Stimulated activated CD4-positive, alpha-beta T cell treated with anti-CD3 and anti-CD28 coated beads, Interleukin-1b, Interleukin-23, amount 100 ng/mL, for 24 hours (primary cell): ENCODE measurements at places on chromosomes 6 and 20.
A peak's percentile ranks its signal among the peaks of the same experiment; 100 is the strongest.

DNA sequence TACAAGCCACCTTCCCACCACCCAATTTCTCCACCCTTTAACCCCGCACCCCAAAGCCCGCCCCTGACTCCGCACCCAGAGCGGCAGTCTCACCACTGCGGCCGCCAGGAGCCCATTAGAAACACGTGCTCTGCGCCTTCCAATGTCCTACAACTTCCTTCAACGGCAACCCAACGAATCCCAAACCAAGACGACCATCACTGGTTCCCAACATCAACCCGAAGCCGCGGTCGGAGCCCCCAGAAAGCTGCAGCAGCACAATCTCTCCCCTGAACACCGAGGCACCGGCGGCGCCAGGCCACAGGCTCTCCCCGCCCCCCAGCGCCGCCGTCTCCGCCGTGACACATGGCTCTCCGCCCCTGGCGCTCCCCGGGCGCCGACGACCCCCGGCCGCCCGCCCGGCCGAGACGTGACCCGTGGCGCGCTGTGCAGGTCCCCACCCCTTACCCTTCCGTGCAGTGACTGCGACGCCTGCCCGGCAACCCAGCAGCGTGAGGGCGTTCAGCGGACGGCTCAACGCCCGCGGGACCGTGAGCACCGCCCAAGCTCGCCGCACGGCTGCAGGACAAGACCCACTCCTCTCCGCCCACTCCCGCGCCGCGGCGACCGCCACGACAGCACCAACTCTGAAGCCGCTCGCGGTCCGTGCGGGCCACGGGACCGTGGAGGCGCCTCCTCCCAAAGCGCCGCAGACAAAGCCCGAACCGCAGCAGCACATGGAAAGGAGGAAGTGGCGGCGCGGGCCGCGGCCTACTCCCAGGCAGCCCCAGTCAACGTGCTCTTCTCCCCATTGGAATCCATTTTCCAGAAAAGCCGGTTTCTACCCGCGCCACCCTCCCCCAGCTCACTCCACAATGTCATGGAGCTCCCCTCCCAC lies 551 bp downstream of the SYNCRIP start:
- peak; percentile 33 for DNase-seq

DNA sequence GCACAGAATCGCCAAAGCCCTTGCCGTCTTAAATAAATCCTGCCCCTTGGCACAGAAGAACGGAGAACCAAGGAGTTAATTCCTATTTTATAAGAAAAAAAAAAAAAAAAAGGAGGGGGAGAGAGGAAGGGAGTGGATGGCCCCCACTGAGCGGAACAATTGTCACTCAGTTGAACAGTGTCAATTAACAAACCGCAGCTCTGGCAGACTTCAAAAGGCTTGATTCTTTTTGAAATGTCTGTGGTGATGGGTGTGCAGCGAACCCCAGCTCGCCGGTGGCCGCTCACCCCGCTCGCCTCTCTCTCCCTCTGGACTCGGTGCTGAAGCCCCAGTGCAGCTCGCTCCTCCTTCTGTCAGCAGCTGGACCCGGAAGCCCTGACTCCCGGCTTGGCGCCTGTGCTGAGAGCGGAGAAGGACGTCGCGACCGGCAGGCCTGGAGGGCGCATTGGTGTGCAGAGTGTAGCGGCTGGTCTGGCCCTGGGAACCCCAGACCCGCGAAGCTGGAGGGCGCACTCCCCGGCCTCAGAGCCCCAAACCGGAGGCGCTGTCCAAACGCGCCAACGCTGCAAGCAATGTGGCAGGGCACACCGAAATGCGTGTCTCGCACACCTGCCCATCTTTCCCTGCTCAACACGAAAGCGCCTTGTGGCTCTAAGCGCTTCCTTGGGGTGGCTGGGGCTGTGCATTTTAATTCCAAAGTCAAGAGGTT lies 3.4 kb downstream of the LINC00237 start:
- no peak for DNase-seq

DNA sequence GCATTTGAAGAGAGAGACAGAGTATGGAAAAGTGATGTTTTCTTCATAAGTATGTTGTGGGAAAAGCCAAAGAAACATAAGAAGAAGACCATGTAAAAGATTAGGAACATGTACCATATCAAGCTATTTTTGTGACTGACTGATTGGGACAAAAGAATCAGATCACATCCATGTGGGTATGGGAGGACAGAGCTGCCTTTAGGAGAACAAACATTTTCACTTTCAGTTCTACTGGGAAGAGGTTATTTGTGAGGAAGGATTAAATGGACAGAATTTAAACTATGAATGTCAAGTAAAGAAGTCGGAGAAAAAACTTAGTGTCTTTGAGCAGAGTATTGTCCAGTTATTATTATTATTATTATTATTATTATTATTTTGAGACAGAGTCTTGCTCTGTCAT lies 124.4 kb upstream of the HCRTR2 start:
- DNase-seq, result no peak

GRCh38 chr6:168093071-168093505 lies 14.1 kb upstream of the FRMD1 start:
- DNase-seq, result no peak

- no peak for DNase-seq
Measured at GRCh38 chr20:2845607-2846006, 5.1 kb downstream of the VPS16 start.

- DNase-seq, result no peak
Measured at GRCh38 chr20:52129611-52130010, 62.0 kb downstream of the ZFP64 start.

GRCh38 chr20:568097-568652 lies 24.6 kb upstream of the CSNK2A1 start:
- DNase-seq, result no peak

DNA sequence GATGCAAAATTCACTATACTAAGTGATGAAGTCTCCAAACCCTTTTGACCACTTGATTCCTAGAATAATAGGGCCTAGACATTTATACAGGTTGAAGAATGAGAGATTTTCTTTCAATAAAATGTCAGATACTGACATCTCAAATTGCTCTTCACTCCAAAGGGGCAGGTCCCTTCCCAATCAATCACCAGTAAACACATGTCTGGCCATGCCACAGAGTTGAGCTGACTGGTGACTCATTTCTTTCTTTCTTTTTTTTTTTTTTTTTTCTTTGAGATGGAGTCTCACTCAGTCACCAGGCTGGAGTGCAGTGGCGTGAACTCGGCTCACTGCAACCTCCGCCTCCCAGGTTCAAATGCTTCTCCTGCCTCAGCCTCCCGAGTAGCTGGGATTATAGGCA lies 388.6 kb upstream of the BTBD3 start:
- DNase-seq, result no peak

- DNase-seq, result peak; percentile 36
Measured at GRCh38 chr20:38221119-38221589, 39.4 kb downstream of the KIAA1755 start.

GRCh38 chr6:150267686-150268561 lies 100.9 kb upstream of the IYD start:
- DNase-seq, result no peak

DNA sequence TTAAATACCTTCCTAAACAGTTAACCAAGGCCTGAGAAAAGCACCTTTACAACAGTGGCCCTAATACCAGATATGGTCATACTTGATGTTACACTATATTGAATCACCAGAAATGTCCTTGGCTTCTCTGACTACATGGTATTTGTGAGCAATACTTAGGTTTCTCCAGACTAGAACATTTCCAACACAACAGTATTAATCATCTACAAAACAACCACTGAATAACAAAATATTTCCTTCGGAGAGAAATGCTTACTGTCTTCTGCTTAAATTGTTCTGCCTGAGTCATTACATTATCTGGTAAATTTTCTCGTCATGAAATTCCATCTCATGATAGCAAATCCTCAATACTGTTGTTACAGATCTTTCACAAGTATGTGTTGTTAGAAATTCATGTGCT lies 252.9 kb upstream of the RUNX2 start:
- DNase-seq, result no peak

DNA sequence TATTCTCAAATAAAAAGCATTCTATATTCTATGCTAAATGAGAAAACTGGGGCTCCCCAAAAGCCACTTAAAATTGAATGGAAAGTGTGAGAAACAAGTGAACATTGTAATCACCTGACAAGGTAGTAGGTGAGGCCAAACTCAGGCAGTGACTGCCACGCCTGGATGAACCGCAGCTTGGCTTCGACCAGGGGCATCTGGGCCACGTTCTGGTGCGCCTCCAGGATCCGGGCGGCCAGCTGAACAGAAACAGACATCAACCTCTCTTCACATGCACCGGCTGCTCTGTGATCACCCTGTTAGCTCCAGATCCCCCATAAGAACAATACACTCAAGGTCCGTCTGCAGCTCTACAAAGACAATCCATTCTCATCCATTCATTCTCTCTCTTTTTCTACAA lies 30.1 kb upstream of the LRRN4 start:
- no peak for DNase-seq

GRCh38 chr20:61458146-61458746 lies 206.2 kb downstream of the CDH4 start:
- no peak for DNase-seq

DNA sequence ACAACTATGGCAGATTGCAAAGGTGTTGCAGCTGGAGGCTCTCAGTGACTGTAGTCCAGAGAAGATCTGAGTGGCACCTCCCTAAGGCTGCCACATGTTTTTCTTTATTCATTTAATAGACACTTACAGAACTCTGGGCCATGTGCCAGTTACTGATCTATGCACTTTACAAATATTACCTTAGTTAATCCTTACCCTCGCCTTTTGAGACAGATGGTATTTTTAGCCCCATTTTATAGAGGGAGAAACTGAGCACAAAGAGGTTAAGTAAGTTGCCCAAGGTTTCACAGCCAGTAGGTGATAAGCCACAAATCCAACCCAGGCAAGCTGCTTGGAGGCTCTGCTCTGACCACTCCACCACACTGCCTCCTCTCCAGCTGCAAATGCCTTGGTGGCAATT lies 6.5 kb upstream of the SCRT2 start:
- DNase-seq, result no peak

DNA sequence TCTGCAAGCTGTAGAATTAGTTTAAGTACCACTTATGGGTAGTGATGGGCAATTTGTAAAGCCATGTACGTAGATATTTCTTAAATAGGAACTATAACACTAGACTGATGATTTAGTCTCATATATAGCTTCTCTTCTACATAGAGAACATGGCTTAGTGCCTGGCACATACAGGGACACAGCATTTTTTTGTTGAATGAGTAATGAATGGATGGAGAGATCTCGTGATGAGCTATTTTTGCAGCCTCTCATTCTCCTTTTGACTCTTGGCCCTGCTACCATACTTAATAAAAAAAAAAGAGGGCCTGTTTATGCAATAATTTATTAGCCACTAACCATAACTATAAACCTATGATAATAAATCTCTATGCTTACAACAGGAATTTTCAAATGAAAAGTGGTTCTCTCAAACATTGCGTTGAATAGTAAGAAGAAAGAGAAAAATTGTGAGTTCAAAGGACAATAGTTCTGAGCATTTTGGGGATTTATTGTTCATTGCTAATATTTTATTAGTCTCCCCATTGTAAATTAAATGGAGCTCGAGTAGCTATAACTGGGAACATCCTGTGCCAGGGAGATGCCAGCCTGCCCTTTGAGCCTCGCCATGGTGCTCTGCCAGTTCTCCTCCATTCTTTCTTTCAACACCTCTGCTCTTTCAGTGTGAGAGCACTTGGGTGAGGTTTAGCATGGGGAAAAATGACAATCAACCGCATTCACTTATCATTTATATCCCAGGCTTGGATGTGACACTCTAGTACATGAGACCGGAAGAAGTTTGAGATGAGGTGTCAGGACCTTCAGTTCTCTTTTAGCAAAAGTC lies 14.7 kb upstream of the RCAN2 start:
- no peak for DNase-seq

DNA sequence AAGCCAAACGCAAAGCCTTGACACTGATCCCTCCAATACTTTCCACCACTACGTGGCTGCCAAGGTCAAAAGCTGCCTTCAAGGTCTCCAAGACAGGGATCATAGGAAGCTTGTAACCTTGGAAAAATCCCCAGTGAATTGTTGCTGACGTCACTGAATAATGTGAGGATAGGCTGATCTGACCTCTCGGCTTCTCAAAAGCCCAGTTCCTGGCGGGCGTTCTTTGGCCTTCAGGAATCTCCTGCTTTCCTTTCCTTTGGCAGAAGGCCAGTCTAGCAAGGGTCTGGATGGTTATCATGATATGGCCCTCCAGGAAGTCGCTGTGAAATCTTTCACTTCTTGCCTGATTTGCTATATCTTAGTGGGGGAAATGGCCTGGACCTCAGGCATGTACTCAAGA lies 61.4 kb upstream of the TNFAIP3 start:
- DNase-seq, result no peak

- DNase-seq, result no peak
Measured at GRCh38 chr20:48784273-48784641, 43.5 kb downstream of the PREX1 start.

DNA sequence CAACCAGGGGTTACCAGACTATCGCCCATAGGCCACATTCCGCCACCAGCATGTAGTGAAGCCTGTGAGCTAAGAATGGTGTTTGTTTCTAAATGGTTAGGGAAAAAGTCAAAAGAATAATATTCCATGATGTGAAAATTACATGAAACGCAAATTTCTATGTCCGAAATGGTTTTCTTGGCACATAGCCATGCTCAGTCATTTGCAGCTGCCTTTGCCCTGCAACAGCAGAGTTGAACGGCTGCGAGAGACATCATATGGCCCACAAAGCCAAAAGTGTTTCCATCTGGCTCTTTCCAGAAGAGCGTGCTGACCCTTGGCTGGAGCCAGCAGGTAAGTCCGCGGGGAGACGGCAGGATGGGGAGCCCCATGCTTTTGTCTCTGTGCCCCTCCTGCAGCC lies 60.7 kb downstream of the FAM120B start:
- no peak for DNase-seq

DNA sequence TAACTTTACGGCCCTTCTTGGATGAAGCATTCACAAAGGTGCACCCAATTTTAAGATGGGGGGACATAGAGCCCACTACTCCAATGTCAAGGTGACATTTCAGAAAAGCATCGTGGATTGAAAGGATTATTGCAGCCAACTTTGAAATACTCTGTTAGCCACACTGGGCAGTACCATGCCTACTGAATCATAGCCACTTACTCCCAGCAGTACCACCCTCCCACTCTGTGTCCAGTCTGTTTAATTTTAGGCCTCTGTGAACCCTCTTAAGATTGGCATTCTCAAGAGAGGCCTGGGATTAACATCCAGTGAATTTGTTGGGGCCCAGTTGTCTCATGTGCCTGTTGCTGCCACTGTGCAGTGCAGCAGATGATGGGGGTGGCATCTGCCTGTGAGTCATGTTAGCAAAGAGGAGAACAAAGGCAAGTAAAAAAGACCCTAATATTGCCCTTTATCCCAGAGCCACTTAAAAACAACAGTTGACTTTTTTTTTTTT lies 11.2 kb upstream of the HDAC2 start:
- DNase-seq, result no peak
